ENCODE measurements at places on chromosomes 1 and 21.
A peak's percentile ranks its signal among the peaks of the same experiment; 100 is the strongest.

DNA sequence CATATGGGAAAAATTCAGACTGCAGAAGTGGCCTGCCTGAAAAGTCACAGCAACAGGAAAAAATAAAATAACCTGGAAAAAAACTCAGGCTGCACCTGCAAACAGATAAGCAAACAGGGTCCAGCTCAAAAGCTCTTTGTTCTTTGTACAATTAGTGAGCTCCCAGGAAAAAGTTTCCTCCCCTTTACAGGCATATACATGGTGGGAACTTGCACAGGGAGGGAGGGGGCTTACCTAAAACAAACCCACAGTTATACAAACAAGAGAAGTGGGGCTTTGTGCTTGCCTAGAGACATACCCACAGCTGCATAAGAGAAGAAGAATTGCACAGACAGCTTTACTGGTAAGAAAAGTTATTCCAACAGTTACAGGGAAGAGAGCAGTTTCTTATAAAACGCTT is 31.7 kb upstream of the COG2 start:
- no peak for DNase-seq

GRCh38 chr1:200912737-200913407 is 18.2 kb downstream of the INAVA start:
- no peak for DNase-seq

DNA sequence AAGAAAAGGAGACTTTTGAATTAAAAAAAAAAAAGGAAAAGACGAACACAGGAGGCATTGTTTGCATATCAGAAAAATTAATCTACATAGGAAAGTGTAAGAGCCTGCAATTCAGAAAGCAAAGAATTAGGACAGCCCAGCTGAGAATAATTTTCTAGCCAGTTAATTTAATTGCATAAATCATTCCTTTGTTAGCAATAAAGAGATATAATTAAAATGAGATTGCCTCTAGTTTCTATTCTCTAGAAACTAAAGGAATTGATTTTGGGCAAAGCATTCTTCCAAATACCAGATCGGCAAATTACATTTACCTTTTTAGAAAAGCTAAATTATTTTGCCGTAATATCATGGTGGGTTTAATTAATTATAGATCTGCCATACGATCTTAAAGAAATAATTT is 46.0 kb downstream of the NUF2 start:
- DNase-seq, result no peak

GRCh38 chr1:12107718-12108117 is 44.6 kb downstream of the TNFRSF8 start:
- DNase-seq, result no peak

DNA sequence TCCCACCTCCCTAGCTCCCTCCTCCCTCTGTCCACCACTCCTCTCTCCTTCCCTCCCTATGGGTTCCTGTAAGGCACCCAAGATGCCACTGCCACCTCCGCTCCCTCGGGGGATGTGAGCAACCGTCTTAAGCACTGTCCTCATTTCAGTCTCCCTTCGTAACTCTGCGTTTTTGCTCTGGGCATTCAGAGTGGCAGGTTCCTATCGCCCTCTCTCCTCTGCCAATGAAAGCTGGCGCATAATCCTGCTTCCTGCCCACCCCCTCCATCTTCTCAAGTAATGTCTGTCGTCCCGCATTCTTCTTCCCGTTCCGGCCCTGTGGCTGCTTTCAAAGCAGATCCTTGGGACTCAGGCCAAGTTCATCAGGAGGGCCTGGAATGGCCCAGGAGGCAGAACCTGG is 253.9 kb upstream of the TMEM51 start:
- DNase-seq, result no peak

- no peak for DNase-seq
These were observed 124.9 kb upstream of the TNFSF4 start for GRCh38 chr1:173332026-173332425.

DNA sequence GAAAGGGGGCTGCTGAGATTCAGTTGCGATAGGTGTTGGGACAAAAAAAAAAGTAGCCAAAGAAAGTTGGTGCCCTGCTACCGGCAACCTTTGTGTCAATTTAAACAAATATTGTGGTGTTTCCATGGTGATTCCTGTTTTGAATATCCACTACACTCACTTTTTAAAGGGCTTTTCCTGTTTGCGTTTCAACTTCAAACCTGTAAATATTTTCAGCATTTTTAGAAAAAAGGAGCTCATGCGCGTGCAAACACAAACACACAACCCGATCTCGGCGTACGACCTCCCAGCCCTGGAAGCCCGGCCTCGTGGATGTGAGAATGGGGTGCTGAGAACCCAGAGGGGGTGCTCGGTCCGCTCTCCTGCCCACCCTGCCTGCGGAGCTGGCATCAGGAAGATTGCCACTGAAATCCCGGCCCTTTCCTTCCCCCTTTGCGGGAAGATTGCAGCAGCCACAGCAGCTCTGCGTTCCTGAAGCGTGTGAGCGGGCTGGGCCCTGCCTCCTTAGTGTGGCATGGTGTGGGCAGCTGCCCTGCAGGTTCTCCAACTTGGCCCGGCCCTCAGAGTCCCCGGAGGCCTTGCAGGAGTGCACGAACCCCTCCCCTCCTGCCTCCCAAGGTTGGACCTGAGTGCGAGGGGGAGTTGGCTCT is 34.8 kb downstream of the CASZ1 start:
- DNase-seq, result no peak

- no peak for DNase-seq
These were observed 16.7 kb upstream of the LYST start for GRCh38 chr1:235883261-235883927.

- DNase-seq, result peak; percentile 48
These were observed 759 bp downstream of the AHCTF1 start for GRCh38 chr1:246930830-246931548.

All from stimulated activated CD4-positive, alpha-beta T cell treated with anti-CD3 and anti-CD28 coated beads, Interleukin-4, amount 100 ng/mL, for 24 hours (primary cell).